ENCODE measurements at places on chromosomes 2 and 18.

- DNase-seq = peak; percentile 10
These were observed 1.1 kb downstream of the PTH2R start for GRCh38 chr2:208407667-208408066.

DNA sequence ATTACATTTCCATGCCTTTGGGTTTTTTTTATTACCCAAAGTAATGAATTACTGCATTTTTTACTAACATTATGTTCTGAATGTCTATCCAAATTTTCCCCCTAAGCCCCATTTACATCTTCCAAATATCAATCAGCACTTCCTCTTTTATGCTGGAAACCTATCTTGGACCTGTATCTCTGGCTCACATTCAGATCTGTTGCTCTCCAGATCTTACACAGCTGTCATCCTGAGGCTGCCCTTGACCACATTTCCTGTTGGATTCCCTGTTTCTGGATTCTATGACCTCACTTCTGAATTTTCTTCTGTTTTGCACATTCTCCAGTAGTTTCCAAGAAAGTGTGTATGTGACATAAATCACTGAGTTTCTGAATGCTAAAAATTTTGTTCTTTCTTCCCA is 146.7 kb downstream of the PDE1A start:
- peak; percentile 53 for DNase-seq

DNA sequence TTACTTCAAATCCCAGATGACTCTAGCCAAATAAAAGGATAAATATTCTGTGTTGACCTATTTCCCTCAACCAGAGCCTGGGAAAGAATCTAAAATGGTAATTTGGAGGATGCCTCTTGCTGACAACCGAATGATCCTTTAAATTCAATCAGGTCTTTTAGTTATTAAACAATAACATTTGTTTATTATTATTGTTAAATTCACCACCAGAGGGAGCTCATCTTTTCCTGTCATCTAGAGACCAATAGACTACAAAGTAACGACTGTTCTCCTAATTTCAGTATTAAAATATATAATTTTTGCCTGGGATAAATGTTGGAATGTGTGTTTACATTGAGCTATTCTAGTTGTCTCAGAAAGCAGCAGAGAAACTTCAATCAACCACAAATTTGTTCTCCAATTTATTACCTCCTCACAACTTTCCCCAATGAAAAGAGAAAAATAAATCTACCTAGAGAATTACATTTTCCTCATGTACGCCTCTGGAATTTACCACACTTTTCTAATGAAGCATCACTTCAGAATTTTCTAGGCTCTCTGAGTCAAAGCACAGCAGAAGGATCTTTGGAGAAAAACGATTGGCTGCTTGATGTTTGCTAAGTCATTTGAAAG is 142.7 kb downstream of the SCG2 start:
- DNase-seq = peak; percentile 17

- DNase-seq = no peak
These were observed 90.3 kb upstream of the BCL2L11 start for GRCh38 chr2:111030260-111030891.

GRCh38 chr2:133837441-133838094 is 269.3 kb upstream of the NCKAP5 start:
- DNase-seq = no peak

- no peak for DNase-seq
These were observed 2.8 kb upstream of the CYS1 start for GRCh38 chr2:10083046-10083445.

DNA sequence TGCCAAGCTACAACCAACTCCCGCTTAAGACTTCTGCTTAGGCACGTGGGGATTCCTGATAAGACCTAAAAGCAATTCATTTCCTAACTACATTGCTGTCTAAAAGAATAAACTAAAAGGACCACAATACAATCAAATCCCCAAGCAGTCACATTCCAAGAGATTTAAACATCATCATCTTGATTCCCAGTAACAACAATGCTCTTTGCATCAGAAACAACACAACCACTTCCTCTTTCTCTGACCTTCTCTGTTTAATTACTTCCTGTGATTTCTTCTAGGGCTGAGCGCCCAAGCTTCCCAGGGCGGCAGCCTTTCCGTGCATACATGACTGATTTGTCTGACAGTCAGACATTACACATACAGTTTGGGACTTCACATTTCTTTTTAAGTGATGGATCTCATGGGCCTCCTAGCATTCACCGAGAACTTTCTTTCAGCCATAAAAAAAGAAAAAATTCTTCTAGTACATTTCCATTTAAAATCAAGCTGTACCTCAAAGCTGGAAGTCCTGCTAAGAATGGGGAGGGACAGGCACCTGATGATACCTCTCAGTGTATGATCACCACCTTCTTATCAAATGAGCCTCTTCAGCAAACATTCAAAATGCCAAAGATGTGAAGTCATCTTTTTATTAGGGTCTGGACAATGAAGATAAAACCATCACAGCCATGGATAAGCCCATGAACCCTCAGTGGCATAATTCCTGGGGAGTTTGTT is 11.5 kb downstream of the SPRED2 start:
- DNase-seq = no peak

GRCh38 chr2:29841386-29842004 is 79.9 kb downstream of the ALK start:
- peak; percentile 37 for DNase-seq

DNA sequence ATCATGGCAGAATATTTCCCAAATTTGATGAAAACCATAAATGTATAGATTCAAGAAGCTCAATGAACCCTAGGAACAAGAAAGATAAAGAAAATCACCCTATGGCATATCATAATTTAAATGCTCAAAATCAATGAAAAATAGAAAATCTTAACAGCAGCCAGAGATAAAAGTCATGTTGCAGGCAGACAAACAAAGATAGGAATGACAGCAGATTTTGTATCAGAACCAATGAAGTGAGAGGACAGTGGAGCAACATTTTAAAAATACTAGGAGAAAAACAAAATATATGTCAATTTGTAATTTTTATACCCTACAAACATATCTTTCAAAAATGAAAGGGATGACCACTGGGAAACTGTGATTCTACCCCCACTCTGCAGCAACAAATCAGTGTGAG is 203.3 kb downstream of the PIEZO2 start:
- DNase-seq = no peak

- no peak for DNase-seq
These were observed 83.5 kb downstream of the OSBPL6 start for GRCh38 chr2:178277741-178278197.

GRCh38 chr2:7795778-7796563 is 878.8 kb downstream of the RNF144A start:
- DNase-seq = no peak

DNA sequence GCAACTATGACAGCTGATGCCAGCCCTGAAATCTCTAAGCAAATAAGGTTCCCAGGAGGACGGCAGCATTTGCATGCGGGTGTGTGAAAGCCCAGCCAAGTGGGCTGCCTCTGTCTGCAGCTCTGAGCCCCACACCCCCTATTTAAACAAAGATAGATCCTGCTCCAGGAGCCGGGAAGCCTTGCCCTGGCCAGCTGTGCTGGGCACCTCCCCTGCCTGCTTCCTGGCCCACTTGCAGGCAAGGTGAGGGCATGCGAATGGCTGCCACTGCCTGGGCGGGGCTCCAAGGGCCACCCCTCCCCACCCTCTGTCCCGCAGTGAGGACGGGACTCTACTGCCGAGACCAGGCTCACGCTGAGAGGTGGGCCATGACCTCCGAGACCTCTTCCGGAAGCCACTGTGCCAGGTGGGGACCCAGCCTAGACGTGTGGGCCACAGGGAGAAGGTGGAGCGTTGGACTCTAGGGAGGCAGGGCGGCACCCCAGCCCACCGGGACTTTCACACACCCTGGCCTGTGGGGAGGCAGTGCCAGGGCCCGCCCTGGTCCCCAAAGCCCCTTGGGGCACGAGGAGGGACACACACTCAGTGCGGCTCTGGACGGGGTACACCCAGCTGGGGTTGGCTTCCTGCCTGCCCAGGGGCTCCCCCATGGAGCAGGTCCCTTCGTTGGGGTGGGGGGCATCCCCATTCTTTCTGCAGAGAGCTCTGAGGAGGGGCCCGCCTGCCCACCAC is at the start of gene ANO7:
Gene ANO7, plus strand, starts transcription at position 317 of the 732 bp plus-strand sequence. CDS start 1,387 bp downstream, outside the sequence.
- no peak for DNase-seq

DNA sequence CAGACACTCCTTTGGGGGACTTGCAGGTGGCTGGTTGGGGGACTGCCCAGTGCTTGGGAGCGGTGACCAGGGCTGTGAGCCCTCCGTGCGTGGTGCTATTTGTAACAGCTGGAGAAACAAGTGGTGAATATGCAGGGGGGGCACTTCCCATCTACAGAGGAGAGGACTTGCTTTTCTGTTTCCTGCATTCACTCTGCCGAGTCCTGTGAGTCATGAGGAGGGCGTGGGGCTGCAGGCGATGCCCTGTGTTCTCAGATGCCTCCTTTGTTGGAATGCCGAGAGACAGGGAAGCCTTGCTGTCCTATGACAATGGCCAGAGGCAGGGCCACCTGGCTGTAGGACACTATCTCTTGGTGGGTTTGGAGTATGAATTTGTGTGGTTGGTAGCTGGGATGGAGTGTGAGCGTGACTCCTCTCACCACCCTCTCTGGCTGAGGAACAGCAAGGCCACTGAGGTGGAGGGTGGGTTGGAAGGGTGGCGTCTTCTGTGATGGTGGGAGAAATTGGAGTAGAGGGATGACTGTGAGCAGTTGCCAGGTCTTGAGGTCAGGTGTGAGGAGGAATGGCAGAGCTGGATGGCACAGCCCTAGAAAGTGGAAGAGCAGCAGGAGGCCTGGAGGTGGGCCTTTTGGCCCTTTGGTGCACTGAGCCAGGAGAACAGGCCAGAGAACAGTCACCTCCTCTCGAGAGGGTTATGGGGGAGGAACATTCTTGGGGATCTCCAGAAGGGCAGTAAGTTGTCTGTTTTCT is 24.3 kb downstream of the FHOD3 start:
- no peak for DNase-seq

GRCh38 chr2:238247002-238247822 is 7.4 kb upstream of the HES6 start:
- no peak for DNase-seq

DNA sequence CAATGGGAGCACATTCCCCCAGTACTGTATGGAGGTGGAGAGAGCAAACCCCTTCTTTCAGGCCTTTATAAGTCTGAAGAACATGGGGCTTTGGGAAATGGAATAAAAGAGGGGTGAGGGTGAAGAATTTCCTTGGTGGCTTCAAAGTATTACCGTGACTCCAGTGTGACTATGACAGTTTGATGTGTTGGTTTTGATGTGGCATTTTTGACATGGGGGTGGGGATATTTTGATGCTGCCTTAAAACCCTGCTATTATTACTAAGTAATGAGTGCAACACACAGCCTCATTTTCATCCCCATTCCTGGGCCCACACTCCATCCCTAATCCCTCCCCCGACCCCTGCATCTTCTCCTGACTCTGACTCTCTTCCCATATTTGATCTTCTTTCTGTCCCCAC is 23.6 kb downstream of the QPCT start:
- no peak for DNase-seq

DNA sequence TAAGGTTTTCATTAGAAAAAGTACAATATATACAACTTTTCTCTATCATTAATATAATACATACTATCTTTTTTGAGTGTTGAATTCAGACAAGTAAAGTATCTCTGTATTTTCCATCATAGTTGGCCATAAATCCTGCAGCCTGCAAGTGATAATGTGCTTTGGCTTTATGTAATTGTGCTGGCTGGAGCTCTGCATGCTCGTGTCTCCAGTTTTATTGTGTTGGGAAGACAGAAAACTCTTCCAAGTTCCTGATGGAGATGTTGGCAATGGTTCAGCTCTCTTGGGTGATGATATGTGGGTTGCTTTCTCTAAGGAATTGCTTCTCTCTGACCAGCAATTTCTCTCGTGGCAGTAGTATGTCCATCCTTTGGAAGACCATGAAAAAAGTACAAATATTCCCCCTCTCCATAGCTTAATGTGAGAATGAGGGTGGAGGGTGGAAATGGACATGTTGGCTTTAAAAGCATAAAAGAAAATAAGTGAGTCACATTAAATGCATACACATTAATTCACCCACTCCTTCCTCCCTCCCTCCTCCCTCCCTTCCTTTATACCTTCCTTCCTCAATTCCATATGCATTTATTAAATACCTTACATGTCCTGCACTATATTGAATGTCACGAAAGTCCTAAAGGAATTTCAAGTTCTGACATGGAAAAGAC is 344.2 kb downstream of the MTX2 start:
- no peak for DNase-seq

GRCh38 chr2:203871371-203871983 is 3.9 kb downstream of the CTLA4 start:
- no peak for DNase-seq

DNA sequence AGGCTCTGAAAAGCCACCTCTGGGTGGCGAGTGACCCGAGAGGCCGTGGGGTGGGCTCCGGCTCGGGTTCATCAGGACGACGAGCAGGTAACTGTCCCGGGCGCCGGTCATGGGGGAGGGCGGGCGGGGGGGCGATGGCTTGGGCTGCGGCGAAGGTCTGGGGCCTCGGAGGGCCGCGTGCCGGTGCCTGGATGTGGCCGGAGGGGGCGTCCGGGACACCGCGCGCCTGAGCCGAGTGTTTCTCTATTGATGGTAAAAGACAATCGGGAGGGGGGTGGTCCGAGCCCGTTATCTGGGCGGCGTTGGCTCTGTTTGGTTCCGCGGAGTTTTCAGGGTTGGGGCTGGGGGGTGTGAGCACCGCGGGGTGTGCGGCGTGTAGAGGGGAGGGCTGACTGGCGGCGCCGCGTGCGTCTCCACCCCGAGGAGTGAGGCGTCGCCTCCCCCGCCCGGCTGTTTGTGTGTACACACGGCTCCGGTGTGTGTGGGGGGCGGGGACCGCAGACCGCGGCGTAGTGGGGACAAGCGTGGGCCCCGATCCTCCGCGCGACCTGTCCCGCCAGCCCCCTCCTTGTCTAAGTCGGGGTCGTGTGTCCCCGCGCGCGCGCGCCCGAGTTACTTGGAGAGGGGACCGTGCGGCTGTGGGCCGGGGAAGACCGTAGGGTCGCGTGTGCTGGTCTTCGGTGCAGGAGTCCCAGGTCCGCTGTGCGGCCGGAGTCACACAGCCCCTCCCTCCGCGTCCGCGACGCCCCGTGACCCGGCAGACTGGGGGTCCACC is 1.6 kb downstream of the CTIF start:
- DNase-seq = peak; percentile 67

DNA sequence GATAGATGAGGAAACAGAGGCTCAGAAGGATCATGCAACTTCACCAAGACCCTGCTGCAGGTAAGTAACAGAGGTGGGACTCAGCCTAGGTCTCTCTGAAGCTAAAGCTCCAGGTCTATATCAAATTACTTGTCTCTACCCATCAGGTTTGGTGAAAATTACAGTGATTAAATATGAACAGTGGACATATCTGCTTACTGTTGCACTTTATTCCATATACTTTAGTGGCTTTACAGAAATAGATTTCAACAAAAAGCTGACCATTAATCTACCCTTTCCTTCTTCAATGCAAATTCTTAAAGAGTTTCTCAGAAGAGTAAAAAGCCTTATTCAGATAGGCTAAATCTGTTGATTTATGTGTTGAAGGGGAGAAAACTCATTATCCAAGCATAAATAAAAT is 42.8 kb upstream of the STK17B start:
- no peak for DNase-seq

DNA sequence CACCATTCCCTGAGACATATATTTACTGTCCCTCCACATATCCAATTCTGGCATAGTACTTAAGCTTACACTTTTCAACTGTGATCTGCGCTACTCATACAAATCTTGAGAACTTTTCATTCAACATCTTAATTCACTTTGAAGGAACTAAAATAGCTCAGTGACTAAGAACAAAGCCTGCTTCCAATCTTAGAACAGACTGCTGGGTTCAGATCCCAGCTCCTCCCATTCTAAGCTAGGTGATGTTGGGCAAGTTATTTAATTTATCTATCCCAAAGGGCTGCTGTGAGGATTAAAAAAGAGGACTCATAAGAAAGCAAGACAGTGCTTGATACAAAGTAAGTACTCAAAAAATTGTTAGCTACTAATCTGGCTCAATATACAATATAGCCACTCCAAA is 57.9 kb downstream of the UGP2 start:
- DNase-seq = no peak

Data from cerebellar cortex (tissue), 1 donor.